ENCODE measurements at places on chromosomes 16 and 17.

DNA sequence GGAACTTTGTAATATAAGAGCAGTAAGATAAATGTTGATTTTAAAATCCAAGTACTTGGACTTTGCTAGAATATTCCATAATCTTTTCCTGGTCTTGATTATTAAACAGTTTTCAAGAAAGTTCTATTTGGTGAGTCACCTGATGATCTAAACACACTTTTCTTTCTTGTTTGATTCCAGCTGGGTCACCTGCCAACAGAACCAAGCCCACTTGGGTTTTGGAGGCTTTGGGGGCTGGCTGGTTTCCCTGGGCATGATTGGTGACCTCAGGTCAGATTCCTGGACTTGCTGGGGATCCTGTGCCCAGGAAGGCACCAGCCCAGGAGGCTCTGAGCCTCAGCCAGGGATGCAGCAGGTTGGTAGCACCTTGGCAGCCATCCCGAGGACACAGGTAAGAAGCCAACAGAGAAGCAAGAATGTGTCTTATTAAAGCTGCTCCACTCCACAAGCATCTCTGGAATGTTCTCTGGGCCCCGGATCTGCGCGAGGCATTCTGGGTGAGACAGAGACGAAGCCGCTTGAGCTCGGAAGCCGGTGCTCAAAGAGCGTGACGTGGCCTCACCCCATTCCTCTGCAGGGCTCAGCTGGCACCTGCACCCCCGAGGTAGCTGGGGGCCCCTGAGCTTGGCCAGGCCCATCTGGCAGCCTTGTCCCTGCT is 3.1 kb upstream of the TEX19 start:
- DNase-seq, result no peak

DNA sequence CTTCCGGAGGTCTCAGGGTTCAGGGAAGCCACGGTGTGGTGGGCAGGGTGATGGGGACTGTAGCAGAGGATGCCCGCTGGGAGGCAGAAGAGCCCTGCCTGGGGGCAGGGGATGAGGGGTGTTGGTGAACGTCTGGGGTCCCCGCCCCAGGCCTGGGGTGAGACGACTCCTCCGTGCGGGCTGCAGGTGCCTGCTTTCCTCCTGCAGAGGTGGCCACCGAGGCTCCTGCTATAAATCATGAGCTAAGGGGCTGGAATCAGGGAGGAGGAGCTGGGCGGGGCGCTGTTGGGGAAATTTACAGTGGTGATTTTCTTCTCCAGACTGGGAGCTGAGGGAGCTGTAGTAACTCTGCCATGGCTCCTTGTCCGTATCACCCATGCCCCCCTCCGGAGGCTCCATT is 167.0 kb downstream of the MRM1 start:
- DNase-seq, result no peak

DNA sequence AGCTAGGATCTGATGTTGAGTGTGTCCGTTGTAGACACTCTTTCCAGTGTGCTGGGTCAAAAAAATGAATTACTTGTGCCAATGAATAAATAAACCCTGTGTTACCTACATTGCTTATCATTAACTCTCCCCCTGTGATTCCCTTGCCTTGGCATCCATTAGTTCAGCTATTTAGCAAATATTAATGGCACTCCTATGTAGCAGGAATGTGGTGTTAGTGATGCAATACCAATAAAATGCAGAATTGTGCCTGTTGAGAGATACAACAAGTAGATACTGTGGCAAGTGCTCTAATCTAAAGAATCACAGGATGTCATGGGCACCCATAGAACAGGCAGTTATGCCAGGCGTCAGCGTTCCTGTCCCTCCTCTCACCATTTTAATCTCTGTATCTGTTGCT is 343.2 kb downstream of the PMP22 start:
- no peak for DNase-seq

GRCh38 chr16:75007443-75007842 is 8.6 kb downstream of the ZNRF1 start:
- DNase-seq, result no peak

GRCh38 chr17:81665205-81666091 is 957 bp downstream of the OXLD1 start:
- DNase-seq, result no peak

DNA sequence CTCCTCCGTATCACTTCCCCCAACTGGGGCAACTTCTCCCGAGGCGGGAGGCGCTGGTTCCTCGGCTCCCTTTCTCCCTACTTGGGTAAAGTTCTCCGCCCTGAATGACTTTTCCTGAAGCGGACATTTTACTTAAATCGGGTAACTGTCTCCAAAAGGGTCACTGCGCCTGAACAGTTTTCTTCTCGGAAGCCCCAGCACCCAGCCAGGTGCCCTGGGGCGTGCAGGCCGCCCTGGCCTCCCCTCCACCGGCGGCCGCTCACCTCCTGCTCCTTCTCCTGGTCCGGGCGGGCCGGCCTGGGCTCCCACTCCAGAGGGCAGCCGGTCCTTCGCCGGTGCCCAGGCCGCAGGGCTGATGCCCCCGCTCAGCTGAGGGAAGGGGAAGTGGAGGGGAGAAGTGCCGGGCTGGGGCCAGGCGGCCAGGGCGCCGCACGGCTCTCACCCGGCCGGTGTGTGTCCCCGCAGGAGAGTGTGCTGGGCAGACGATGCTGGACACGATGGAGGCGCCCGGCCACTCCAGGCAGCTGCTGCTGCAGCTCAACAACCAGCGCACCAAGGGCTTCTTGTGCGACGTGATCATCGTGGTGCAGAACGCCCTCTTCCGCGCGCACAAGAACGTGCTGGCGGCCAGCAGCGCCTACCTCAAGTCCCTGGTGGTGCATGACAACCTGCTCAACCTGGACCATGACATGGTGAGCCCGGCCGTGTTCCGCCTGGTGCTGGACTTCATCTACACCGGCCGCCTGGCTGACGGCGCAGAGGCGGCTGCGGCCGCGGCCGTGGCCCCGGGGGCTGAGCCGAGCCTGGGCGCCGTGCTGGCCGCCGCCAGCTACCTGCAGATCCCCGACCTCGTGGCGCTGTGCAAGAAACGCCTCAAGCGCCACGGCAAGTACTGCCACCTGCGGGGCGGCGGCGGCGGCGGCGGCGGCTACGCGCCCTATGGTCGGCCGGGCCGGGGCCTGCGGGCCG is 1.6 kb downstream of the HIC1 start:
- DNase-seq, result peak; percentile 21

- DNase-seq, result no peak
Observed at GRCh38 chr16:89136931-89137330, 34.6 kb upstream of the CDH15 start.

GRCh38 chr16:51648526-51648925 is 497.5 kb upstream of the SALL1 start:
- DNase-seq, result no peak

- no peak for DNase-seq
Observed at GRCh38 chr17:15267996-15268395, 2.9 kb upstream of the PMP22 start.

DNA sequence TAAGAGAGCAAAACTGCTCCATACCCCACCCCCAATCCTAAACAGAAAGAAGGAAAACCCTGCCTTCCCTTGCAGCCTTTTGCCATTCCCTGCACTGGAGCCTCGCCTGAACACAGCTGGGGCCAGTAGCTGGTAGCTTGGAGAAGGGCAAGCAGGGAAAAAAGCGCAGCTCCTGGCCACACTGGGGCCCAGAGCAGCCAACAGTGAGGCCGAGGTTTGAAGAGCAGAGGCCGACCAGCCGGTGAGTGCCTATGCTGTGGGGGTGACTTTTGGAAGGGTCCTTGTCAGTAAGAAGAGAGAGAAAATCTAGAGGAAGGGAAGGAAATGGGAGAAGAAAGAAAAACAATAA is 3.2 kb upstream of the HOXB9 start:
- DNase-seq, result no peak

All from D341Med (cell line).